ENCODE measurements at places on chromosomes 6 and 20.

GRCh38 chr6:130993292-130993765 lies 69.7 kb downstream of the EPB41L2 start:
- no peak for DNase-seq

DNA sequence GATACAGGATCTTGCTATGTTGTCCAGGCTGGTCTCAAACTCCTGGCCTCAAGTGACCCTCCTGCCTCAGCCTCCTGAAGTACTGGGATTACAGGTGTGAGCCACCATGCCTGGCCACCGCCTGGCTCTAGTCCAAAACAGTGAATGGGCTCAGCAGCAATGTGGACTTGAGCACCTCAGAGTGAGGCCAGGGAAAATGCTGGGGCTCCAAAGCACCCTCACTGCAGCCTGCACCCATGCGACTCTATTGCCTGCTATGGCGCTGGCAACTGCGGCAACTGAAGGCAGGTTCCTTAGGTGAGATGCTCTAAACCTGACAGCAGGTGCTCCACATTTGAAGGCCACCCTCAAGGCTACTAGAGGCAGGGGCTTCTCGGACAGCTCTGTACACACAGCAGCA lies 26.5 kb downstream of the MAP1LC3A start:
- no peak for DNase-seq

DNA sequence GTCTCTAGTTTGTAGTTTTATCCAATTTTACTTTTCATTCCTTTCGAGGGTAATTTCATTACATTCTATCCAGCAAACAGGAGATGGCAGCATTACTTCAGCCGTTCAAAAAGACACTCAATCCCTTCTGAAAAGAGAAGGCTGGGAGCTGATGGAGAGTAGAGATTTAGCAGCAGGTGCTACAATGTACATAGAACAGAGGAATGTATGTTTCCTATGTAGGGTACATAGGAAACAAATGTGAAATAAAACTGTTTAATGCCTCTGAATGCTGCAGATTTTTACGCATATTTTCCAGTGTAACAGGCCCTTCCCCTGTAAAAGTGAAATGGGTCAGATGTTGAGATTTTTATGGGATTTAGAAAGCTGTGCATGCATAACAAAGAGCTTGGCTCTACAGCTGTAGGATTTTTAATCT lies 16.0 kb downstream of the RPS12 start:
- no peak for DNase-seq

- no peak for DNase-seq
Measured at GRCh38 chr6:34005901-34006531, 139.9 kb downstream of the GRM4 start.

DNA sequence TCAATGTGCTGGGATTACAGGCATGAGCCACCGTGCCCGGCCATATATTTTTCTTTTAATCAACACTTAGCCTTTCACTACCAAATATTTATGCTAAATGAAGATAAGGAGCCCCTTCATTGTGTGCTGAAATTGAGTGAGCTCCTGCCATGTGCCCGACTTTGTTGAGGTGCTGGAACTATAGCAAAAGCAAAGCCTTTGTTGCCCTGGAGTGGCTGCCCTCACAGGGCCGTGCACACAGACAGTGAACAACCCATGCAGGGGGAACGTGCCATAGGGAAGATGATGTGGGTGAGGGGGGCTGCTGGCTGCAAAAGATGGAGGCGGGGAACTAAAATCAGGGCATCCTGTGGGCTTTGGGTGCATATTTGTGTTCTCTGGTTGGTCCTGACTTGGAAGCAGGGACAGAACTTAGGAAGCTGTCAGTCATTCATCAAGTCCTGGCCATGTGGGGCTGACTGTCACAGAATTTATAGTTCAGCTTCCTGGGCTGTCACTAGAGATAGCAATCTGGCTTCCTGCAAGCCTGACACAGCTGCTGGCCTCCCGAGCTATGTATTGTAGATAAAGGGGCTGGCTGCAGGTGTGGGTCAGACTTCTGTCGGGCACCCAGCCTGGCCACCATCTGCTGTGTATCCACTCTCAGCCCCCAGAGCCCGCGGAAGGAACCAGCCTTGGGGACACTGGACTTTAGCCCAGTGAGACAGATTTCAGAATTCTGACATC lies 56.8 kb upstream of the MPC1 start:
- no peak for DNase-seq

- DNase-seq = no peak
Measured at GRCh38 chr6:39610221-39610620, 115.0 kb downstream of the KIF6 start.

GRCh38 chr20:20548527-20549266 lies 163.7 kb downstream of the RALGAPA2 start:
- DNase-seq = no peak

- no peak for DNase-seq
Measured at GRCh38 chr20:44182863-44183262, 4.1 kb downstream of the JPH2 start.

DNA sequence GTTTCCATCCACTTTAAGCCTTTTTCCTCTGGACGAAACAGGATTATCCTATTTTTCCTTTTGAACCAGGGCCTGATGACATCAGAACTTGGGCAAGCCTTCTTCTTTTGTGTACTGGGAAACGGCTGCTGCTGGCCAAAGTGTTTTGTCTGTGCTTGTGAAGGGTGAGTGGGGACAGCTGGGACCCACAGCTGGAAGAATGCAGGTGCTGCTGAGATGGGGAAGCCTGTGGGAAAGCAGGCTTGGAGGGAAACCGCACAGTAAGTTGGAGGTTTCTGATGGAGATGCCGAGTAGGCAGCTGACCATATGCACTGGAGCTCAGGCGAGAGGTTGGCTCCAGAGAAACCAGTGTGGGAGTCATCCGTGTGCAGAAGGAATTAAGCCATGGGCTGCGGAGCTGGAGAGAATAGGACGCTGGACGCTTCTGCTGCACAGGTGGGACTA lies 8.5 kb upstream of the PSMG4 start:
- no peak for DNase-seq

DNA sequence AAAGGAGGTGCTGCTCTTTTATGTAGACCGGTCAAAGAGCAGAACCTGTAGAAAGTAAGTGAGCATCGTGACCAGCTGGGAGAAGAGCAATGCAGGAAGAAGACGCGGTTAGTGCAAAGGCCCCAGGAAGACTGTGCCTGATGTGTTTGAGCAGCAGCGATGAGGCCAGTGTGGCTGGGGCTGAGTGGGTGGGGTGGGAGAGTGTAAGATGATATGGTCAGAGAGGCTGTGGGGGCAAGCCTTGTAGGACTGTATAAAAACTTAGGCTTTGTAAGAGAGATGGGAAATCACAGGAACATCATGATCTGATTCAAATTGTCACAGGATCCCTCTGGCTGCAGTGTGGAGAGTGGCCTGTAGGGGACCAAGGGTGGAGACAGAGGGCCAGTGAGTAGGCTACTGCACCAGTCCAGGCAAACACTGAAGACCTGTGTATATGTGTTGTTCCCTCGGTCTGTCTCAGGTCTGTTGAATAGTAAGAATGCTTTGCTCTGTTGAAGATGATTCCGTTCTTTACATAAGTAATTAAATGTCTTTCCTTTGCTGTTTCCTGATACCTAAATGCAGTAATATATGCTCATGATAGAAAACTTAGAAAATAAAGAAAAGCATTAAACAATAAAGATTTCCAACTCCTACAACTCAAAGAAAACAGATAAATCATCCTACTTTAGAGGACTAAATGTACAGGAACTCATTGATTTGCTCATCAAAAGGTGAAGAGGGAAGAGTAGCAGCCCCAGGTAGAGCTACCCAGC lies 23.6 kb upstream of the WFDC2 start:
- peak; percentile 32 for DNase-seq

GRCh38 chr6:3888153-3888957 lies 39.2 kb downstream of the FAM50B start:
- no peak for DNase-seq

GRCh38 chr20:2851086-2851485 lies 10.5 kb downstream of the VPS16 start:
- DNase-seq = no peak

GRCh38 chr6:160030103-160030502 lies 61.2 kb downstream of the IGF2R start:
- DNase-seq = no peak

- no peak for DNase-seq
Measured at GRCh38 chr20:36684747-36685146, 38.8 kb upstream of the SLA2 start.

GRCh38 chr6:157169656-157170055 lies 153.7 kb downstream of the TMEM242 start:
- no peak for DNase-seq

DNA sequence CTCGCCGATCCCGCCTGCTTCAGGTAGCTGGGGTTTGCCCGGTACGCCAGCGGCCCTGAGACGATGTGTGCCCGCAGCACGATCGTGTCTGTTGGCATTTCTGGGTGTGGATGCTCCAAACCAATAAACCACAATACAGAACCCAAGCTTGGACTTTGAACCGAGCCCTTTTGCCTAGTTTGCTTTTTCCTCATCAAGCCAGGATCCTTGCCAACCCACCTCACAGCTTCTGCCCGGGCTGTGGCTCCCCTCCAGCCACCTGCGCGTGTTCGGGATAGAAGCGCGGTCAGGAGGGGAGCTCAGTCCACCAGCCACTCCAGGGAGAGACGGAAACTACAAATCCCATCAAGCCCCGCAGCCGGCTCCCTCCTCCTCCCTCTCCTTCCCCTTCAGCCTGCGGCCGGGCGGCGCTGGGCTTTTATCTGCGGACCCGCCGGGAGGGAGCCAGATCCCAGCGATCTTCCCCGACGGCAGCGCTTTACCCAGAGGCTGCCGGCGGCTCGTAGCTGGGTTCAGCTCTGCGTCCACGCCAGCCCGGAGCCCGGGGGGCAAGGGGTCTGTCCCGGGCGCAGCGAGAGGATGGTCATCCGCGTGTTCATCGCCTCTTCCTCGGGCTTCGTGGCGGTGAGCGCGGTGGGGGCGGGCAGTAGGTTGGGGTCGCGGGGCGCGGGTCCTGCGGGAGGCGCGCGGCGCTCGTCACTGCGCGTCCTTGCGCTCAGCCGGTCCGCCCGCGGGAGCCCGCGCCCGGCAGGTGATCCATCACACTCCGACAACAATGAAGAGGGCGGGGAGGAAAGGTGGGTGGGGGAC lies at the start of gene SH3BGRL2:
Gene SH3BGRL2, plus strand, starts transcription at position 447 of the 810 bp plus-strand sequence. Its CDS starts 133 bp downstream, at position 580.
- DNase-seq = peak; percentile 27

GRCh38 chr6:49541936-49542335 lies 8.5 kb upstream of the C6orf141 start:
- DNase-seq = no peak

DNA sequence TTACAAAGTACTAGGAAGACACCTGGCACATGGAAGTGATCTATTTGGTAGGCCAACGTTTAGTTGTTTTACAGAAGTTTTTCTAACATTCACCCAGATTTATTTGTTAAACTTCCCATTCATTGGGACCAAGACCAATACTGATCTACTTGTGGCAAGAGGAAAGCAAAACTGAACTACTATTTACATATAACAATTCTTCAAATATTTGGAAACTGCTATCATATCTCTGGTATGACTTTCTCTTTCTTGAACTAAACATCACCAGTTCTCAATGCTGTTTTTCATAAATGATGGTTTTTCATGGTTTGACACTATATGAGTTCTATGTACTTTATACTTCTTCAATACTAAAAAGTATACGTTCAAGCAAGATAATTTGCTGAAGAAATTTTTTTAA lies 189.2 kb downstream of the ASCC3 start:
- no peak for DNase-seq

GRCh38 chr20:50534567-50534966 lies 24.4 kb downstream of the PTPN1 start:
- DNase-seq = no peak

- no peak for DNase-seq
Measured at GRCh38 chr20:54168961-54169862, 4.6 kb downstream of the CYP24A1 start.

DNA sequence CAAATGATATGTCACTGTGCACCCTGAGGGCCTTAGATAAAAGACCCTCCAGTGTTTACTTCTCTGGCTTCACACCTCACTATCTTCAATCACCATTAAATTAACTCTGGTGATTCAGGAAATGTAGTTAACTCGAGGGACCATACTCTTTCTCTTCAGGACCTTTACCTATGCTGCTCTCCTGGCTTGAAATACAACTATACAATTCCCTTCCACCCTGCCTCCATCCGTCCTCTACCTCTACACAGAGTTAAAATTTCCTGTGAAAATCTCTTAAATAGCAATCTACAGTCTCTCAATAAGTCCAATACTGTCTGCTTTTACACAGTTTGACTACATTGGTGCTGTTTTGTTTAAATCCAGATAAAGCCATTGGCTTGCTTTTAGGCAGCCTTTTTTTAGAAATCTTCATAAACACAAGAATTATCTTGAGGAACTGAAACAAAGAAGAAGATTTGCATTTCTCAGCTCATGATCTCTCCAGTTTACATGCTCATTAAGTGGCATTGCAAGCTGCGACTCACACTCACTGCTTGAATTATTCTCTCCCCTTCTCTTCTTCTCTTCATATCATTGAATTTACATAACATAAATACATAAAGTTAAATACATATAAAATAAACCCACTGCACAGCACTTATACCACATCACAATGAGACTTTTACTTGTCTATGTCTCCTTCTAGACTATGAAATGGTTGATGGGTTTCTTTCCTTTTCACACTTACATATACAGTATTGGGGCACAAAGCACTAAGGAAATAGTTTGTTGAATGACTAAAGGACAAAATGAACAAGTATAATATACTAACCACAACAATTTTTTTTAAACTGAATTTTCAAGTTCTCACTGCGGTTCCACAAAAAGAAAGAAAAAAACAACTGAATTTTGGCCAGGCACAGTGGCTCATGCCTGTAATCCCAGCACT lies 239.0 kb upstream of the KCNQ5 start:
- no peak for DNase-seq

DNA sequence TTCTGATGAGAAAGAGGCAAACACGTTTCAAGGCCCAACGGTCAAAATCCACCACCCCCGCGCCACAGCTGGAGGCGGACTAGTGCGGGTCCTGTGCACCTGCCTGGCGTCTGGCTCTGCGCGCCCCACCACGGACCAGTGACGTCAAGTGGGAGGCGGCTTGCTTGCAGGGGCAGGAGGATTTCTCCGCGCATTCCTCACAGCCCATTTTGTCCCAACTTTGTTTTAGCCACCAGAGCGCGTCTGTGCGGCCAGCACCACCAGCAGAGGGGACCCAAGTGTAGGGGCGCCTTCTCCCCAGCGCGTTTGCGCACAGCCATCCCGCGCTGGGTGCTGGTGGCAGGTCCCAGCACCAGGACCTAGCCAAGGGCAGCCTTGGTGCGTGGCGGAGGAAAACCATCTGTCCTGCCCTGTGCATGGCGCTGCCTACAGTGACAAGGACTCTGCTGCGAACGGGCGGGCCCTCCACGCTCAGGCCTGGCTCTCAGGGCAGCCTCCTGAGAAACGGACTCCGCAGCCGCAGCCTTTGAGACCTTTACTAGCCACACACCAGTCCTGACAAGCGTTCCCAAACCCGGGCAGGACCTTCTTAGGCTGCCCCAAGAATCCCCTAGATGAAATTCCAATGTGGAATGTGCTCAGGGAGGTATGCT lies 194.8 kb upstream of the EXOC2 start:
- DNase-seq = no peak

DNA sequence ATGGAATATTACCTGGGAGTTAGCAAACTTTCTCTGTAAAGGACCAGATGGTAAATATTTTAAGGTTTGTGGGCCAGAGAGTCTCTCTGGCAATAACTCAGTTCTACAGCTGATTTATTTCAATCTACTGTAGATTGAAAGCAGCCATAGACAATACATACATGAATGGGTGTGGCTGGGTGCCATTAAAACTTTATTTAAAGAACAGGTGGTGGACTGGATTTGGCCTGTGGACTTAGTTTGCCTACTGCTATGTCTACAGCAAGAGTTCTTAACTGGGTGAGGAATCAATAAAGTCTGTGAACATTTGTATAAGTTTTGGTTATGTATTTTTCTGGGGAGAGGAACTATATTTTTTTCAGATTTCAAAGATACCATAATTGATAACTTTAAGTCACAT lies 55.1 kb downstream of the SLC22A2 start:
- no peak for DNase-seq
